ENCODE measurements at places on chromosomes 6 and 20.

DNA sequence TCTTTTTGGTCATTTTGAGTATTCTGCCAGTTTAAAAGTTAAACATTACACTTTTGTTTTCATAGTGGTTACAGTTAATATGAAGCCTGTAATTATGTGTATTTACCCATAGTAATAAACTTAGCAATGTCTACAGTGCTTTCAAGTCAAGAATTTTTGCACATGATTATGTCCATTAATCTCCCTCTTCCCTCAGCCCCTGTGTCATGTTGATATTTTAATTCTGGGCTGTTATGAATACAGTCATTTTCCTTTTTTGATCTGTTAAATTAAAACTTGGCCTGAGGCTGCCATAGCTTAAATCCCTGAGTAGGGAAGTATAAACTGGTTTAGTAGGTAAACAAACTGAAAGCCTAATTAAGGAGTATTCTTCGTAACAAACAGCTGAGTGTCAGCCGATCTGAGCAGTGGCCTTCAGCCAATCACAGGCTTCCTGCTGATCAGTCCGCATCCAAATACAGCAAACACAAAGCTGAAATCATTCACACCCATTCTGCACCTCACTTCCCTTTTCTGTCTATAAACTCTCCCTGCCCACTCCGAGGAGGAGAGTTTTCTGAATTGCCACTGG lies 9.5 kb upstream of the SFT2D1 start:
- DNase-seq: no peak

GRCh38 chr6:170193326-170193821 lies 97.5 kb downstream of the DLL1 start:
- DNase-seq: no peak

DNA sequence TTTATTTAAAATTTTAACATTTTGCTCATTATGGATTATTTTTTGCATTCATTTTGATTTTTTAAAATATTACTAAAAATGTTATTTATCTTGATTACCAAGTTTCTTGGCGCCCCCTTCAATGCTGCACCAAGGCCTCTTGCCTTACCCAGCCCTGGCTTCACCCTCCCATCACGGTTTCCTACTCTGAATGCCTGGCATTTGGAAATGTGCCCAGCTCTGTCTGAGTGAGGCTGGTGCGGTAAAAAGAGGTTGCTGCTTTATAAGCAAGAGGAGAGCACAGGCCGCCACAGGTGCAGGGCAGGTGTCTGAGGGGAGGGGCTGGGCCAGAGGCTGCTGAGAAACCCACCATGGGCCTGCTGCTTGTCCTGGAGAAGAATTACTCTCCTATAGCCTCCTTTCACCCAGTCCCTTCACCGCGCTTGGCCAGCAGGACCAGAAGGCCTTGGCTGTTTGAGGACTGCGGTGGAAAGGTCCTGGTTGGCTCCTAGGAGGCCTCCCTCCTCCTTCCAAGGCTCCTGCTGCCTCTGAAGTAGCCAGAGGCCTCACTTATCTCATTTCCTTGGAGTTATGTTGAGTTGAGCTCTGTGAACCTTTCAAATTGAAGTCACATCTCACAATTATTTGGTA lies 62.6 kb downstream of the BANF2 start:
- no peak for DNase-seq

GRCh38 chr6:136609873-136610706 lies 59.9 kb upstream of the MAP7 start:
- no peak for DNase-seq

DNA sequence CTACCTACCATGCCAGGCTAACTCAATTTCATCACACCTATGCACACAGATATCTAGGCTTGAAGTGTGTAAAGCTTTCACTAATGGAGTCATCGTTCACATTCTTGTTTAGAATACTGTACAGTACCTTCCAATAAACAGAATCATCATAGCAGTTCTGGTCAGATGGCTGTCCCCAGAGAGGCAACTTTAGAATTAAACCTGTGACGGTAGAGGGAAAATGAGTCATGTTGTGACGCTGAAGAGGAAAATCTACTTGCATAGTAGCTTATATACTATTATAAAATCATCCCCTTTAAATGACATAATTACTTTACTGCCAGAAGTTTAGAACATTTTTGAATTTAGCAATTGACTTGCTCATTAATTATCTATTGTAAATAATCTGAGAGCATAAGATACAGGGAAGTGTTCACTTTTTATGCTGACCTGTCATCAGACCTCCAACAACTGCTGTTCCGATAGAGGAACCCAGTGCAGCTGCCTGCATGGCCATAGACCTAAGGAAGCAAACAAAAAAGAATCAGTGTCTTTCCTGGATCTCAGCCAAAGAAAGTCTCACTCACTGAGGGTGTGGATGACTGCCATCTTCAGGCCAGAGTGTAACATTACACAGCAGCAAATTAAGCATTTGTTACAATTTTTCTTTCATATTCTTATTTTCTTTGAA lies 29.8 kb downstream of the RHAG start:
- DNase-seq: peak; percentile 21

GRCh38 chr20:62231292-62231691 lies 7.0 kb upstream of the OSBPL2 start:
- DNase-seq: no peak

GRCh38 chr20:2357114-2357513 lies 23.6 kb upstream of the TGM6 start:
- DNase-seq: no peak

GRCh38 chr6:17972074-17972952 lies 15.1 kb downstream of the KIF13A start:
- DNase-seq: no peak

DNA sequence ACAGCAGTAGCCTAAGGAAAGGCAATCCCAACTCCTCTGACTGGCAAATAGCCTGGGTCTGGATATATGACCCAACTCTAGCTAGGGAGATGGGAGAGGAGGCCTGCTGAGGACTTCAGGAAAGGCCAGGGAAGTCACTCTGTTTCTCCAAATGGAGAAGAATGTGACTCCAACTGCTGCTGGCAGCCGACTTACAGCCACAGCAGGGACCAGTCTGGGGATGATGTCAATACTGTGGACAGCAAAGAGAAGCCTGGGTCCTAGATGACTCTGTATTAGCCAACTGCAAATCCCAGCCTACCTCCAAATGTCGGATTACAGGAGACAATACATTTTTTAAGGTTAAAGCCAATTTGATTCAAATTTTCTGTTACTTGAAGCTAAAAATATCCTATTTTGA lies 232.6 kb downstream of the FOXC1 start:
- no peak for DNase-seq

GRCh38 chr6:154485815-154486214 lies 24.7 kb downstream of the CNKSR3 start:
- DNase-seq: no peak

DNA sequence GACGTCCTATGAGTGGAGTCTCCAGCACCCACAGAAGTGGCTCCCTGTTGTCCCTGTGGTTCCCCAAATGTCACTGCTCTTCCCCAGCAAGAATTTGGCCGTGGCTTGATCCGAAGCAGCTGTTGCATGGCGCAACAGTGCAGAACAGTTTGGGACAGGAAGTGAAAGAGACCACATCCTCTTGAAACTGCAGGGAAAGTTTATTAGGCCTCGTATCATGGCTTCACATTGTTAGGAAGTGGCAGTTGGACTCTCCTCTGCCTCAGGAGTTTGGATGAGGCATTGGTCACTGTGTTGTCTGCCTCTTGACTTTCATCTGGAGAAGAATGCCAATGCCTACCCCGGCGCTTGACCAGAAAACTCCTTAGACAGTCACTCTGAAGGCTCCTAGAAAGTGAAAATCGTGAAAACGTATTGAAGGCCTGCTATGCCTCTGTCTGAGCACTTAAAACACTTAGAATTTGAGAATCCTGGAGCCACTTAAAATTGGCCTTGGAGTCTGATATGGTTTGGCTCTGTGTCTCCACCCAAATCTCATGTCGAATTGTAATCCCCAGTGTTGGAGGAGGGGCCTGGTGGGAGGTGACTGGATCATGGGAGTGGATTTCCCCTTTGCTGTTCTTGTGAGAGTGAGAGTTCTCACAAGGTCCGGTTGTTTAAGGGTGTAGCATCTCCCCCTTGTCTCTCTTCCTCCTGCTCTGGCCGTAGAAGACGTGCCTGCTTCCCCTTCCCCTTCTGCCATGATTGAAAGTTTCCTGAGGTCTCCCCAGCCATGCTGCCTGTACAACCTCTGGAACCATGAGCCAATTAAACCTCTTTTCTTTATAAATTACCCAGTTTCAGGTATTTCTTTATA lies 334.9 kb upstream of the JARID2 start:
- no peak for DNase-seq

- no peak for DNase-seq
Observed at GRCh38 chr20:43781215-43781614, 54.4 kb upstream of the GTSF1L start.

DNA sequence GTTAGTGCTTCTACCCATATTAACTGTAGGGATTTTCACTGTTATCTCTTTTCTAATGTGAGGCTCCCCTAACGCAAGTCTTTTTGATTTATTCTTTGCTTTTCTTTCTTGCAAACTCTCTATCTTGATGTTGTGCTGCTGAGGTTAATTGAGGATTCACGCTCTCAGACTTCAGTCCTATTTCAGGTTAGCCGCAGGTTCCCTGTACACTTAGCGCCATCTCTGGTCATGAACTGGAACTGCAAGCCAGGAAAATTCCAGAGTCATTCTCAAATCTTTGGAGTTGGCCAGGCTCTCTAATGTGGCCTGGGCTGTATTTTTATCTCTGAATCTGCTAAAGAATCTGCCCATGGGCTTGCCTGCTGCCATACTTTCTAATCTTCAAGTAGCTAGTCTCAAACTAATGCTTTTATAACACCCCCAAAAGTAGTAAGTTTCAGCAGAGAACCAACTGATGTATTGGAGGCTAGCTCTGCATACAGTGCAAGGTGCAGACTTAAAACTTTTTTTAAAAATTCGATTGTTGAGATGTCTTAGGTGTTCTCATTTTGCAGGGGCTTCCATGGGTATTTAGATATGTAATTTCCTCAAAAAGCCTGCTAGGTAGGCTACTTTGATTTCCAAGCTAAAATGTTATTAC lies 91.1 kb upstream of the OPRM1 start:
- DNase-seq: no peak

GRCh38 chr6:151005164-151005563 lies 139.7 kb downstream of the MTHFD1L start:
- DNase-seq: no peak

- no peak for DNase-seq
Observed at GRCh38 chr20:54668271-54669039, 193.1 kb downstream of the DOK5 start.

DNA sequence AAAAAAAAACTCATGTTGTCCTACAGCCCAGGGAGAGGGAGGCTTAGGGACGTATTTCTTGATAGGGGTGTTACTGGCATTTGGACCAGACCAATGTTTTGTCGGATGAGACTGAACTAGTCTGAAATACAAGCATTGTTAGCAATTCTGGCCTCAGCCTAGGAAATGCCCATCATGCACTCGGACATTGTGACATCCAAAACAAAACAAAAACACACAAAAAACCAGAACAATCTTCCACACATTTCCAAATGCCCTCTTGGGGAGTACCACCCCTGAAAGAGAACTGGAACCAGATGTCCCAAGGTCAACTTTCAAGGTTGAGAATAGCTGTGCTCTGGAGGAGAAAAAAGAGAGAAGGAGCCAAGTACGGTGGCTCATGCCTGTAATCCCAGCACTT lies 299.1 kb upstream of the JARID2 start:
- no peak for DNase-seq

- DNase-seq: no peak
Observed at GRCh38 chr6:44926556-44926955, 401.6 kb upstream of the RUNX2 start.

- no peak for DNase-seq
Observed at GRCh38 chr20:62927128-62927705, 912 bp upstream of the DIDO1 start.

DNA sequence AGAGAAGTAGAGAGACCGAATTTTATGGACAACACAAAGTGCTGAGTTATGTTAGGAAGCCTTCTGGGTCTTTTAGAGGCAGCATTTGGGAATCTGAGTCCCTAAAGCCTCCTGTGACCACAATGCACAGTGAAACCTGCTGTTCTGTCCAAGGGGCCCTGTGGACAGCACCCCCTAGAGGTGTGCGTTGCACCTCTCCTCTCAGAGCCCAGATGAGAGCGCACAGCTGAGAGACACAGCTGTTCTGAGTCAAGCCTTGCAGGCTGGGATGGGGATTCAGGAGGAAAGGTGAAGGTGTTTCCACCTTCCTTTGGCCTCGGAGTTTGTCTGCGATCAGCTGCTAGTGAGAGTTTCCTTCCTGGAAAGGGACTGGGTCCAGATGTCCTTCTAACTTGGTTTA lies 13.0 kb downstream of the PCK1 start:
- no peak for DNase-seq

GRCh38 chr6:141667580-141668309 lies 465.0 kb upstream of the GJE1 start:
- no peak for DNase-seq

GRCh38 chr20:34069341-34070078 lies 42.5 kb downstream of the EIF2S2 start:
- DNase-seq: peak; percentile 40

Data from nucleus accumbens (tissue), 56 donors.